Bladder microvascular endothelial cell (primary cell): ENCODE measurements at places on chromosomes 6 and 20. TPM values are rescaled to one million over a fixed set of nuclear protein-coding genes. Genes with fewer than 3 reads are reported as not detected.

The ADGRB3 gene
- total RNA-seq = not detected in 2 replicates

The SLC2A10 gene
- 3.7 and 10.5 TPM in 2 replicates for total RNA-seq

The MROH8 gene
- total RNA-seq = 0.25 and 0.49 TPM in 2 replicates

The HRH3 gene
- not detected in 2 replicates for total RNA-seq

The LEMD2 gene
- 41.3 and 57.0 TPM in 2 replicates for total RNA-seq

The KIF25 gene
- total RNA-seq = 0.19 and 0.49 TPM in 2 replicates

The TPMT gene
- 8.3 and 11.4 TPM in 2 replicates for total RNA-seq

The ABHD12 gene
- 23.6 and 39.0 TPM in 2 replicates for total RNA-seq

The VSX1 gene
- total RNA-seq = not detected in 2 replicates

The ZSCAN23 gene
- total RNA-seq = 1.5 TPM in 2 replicates

The THEMIS gene
- not detected in 2 replicates for total RNA-seq

The SLC22A1 gene
- 0.13 TPM in 1 of 2 replicates, not detected in the other for total RNA-seq

The AKAP12 gene
- 143 and 553 TPM in 2 replicates for total RNA-seq

The ZSCAN16 gene
- 11.0 and 11.3 TPM in 2 replicates for total RNA-seq

The SOBP gene
- 0.16 and 0.76 TPM in 2 replicates for total RNA-seq

The OOEP gene
- total RNA-seq = not detected in 2 replicates

The ENPP5 gene
- total RNA-seq = not detected in 2 replicates

The HLA-DRA gene
- total RNA-seq = 2.9 TPM in 1 of 2 replicates, not detected in the other

The LHFPL5 gene
- not detected in 2 replicates for total RNA-seq

The LY6G6D gene
- total RNA-seq = not detected in 2 replicates

The PACSIN1 gene
- total RNA-seq = not detected in 2 replicates

The RBPJL gene
- total RNA-seq = not detected in 2 replicates

The SLC35F1 gene
- under 0.01 TPM in 1 of 2 replicates, not detected in the other for total RNA-seq

The AHI1 gene
- total RNA-seq = 6.8 and 14.7 TPM in 2 replicates

The EPM2A gene
- total RNA-seq = 2.8 and 7.0 TPM in 2 replicates
